ENCODE measurements at places on chromosomes 12 and 14.

DNA sequence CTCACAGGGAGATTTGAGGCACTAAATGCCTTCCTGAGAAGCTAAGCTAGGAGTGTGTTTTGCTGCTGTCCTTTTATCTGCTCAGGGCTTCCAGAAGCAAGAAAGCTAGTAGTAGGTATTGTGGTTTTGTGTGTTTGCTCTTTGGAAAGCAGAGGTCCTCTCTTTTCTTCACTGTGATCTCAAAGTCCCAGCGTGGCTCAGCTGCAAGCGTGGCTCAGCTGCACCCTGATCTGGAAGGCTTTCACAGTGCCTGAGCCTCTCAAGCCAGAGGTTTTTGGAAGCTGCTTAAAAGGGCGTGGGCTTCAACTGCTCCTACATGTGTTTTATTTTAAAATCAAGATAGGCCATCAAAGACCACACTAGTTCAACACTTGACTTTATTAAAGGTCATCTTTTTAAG is 337.4 kb upstream of the RGS6 start:
- no peak for DNase-seq

DNA sequence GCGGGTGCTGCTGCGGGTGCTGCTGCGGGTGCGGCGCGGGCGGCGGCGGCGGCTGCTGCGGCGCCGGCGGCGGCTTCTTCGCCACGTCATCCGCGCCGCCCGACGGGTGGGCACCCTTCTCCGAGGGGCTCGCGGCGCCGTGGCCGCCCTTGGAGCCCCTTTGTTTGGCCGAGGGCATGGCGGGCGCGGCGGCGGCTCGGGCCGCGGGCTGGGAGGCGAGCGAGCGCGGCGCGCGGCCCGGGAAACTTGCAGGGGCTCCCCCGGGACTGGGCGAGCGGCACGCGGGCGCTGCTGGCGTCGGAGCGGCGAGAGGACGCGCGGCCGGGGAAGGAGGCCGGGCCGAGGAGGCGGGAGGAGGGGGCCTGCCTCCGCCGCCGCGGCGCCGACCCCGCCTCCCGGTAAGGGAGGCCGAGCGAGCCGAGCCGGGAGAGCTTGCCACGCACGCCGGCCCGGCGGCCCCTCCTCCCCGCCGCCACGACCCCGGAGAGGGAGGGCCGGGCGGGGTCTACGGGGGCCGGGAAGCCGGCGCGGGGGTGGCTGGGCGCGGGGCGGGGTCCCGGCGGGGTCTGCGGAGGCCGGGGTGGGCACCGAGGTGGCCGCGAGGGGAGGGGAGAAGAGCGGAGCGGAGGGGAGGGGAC is at the start of gene CKAP4:
Gene CKAP4 (minus strand): TSS at position 347 of the 638 bp plus-strand sequence. CDS start 169 bp downstream, at position 178.
- DNase-seq = peak; percentile 67

DNA sequence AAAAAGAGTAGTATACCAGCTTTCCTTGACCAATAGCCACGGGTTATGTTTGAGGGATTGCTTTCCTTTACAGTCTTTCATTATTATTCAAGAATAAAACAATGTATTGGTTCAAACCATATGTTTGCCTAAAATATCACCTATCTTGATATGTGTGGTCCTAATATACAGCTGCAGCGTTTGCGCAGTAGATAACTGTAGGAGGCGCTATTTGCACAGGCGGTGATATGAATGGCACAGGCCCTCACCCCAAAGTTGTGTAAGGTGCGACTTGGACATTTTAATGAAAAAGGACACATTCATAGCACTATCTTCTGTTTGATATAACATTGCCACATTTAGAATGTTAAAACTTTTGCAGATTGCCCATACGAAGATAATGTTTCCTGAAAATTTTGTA is 298.4 kb downstream of the TRHDE start:
- no peak for DNase-seq

- no peak for DNase-seq
Measured at GRCh38 chr12:51969643-51970042, 18.1 kb downstream of the ACVR1B start.

GRCh38 chr12:23290627-23291330 is 658.7 kb downstream of the SOX5 start:
- DNase-seq = no peak

GRCh38 chr14:77641534-77642341 is 25.3 kb upstream of the SPTLC2 start:
- DNase-seq = peak; percentile 71

DNA sequence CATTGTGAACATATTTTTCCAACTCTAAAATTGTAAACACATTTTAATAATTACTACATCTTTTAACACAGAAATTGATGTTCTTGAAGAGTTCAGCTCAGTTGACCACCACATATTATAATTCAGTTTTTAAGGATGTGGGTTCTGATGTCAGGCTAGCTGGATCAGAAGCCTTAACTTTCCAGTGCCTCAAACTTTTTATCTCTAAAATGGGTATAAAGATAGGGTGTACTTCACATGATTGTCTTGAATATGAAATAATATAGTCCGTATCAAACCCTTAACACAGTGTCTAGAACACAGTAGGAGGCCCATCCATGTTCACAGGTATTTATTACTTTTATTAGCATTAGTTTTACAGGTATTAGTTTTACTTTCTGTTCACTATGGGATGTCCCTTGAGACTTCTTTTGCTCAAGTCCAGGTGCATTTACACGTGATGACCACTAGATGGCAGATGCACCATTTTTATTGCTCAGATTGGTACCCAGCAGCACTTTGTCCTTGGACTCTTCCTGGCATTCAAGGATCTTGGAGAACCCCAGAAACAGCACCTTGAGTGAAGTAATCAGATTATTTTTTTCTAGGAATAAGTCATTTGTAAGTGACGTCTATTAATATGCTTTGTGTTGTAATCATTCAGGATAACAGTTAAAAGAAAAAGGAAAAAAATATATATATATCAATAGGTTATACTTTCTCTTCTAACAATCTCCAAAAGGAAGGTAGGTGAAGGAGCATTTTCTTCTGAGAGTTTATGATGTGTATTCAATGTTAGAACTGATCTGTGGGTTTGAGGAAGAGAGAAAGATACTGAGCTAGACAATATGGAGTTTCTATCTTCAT is 580.2 kb downstream of the ETNK1 start:
- peak; percentile 69 for DNase-seq

DNA sequence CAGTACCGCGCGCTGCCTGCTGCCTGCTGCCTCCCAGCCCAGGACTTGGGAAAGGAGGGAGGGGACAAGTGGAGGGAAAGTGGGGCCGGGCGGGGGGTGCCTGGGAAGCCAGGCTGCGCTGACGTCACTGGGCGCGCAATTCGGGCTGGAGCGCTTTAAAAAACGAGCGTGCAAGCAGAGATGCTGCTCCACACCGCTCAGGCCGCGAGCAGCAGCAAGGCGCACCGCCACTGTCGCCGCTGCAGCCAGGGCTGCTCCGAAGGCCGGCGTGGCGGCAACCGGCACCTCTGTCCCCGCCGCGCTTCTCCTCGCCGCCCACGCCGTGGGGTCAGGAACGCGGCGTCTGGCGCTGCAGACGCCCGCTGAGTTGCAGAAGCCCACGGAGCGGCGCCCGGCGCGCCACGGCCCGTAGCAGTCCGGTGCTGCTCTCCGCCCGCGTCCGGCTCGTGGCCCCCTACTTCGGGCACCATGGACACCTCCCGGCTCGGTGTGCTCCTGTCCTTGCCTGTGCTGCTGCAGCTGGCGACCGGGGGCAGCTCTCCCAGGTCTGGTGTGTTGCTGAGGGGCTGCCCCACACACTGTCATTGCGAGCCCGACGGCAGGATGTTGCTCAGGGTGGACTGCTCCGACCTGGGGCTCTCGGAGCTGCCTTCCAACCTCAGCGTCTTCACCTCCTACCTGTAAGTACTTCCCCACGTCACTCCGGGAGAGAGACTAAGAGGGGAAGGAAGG is at the start of gene LGR5:
Gene LGR5 (plus strand): TSS at position 186 of the 732 bp plus-strand sequence. CDS start 283 bp downstream, at position 469.
- peak; percentile 78 for DNase-seq

DNA sequence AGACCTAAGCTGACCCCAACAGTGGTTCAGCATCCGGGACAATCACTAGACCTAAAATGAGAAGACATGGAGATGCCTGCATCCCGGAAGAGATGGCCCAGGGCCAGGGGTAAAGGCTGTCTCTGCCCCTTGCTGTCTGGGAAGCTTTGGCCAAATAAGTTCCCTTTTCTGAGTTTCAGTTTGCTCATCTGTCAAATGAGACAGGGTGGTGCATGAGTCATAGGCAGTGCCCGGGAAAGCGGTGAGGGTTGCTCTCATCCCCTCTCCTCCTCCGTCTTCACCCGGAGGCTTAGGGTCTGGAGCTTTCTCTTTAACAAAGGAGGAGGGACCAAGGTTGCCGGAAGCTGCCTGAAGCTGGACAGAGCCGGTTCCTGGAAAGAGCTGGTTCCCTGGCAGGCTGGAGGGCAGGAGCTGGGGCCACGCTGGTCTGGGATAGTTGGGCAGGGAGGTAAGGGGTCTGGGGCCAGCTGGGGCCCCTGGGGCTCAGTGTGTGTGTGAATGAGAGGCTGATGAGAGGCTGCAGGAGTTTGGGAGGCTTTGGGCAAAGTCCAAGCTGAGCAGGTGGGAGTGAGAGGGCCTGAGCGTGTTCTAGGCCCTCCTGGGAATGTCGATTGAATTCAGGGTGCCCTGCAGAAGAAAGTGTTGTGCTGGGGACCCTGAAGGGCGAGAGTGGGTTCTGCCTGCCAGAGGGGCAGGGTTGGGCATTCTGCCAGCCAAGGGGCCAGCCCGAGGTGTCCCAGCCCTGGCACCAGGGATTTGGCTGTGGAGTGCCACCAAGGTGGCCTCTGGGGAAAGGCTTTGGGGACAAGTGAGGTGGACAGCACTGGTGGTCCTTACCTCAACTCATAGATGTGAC is at the start of gene SDSL:
Gene SDSL (plus strand): TSS at position 351 of the 856 bp plus-strand sequence. CDS start 5,603 bp downstream, outside the sequence.
- peak; percentile 82 for DNase-seq

DNA sequence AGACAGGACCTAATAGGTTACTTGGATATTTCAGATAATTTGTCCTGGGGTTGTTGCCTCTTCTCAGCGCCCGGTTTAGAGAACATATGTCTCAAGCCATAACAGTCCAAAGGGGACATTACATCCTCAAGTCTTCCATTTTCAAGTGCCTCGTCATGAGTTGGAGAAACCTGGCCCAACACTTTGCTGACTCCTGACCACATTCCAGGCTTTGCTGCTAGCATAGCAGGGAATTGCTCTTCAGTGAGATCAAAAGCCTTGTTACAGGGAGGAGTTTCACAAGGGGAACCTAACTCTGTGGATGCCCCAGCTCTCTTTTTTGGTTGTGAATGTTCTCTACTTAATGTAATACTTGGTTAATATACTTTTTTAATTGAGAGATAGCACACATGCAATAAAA is 8.2 kb upstream of the MMP19 start:
- DNase-seq = no peak

DNA sequence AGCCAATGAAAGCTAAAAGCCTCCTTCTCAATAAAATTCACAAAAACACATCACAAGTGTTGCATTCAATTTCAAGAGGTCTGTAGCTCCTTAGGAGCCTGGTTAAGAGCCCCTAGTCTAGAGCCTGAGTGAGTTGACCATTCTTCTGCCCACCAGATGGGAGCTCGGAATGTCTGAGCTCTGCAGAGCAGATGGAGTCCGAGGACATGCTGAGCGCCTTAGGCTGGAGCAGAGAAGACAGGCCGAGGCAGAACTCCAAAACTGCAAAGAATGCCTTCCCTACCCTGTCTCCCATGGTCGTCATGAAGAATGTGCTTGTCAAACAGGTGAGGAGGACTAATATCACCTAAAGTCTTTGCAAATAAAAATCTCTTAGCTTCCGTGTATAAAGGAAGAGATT is 11.6 kb downstream of the CIPC start:
- no peak for DNase-seq
